Renal cortex interstitium (tissue), 15 donors: ENCODE measurements at places on chromosomes 1 and 21.

- DNase-seq, result no peak
Measured at GRCh38 chr1:211361202-211361601, 34.6 kb downstream of the TRAF5 start.

GRCh38 chr1:109503935-109504334, 5.6 kb downstream of the AMIGO1 start:
- DNase-seq, result no peak

DNA sequence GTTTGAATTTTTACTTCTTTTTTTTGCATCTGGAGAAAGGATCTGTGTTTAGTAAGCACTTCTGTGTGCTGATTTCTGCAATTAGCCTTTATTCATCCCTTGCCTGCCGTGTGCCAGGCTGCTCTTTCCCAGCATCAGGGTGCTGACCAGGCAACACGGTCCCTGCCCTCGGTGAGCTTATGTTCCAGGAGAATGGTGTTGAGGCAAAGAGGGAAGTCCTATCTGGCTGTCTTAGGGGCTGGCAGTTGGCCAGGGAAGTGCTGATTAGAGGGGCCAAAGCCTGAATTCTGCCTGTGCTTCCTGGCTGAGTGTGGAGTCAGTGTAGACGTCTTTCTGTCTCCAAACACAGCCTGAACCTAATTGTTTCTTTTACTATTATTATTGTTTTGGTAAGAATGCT, 187.1 kb downstream of the CAMTA1 start:
- no peak for DNase-seq

DNA sequence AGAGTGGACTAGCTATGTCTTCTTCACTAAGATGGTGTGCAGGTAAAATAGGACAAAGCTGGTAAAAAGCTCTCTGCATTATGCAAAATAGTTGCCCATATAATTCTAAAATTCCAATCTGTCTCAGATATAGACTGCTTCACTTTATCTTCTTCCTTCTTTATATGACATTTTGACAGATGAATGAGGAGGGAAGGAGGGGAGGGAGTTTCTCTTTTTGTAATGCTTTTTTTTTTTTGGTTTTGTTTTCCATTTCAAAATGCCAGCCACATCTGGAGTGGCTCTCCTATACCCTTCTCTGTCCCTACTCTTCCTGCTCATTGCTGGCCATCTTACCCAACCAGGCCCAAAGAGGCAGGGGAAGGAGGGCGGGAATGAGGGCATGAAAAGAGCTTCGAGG, 24.2 kb upstream of the JUN start:
- DNase-seq, result no peak

GRCh38 chr1:94332952-94333351, 85.2 kb upstream of the ABCD3 start:
- no peak for DNase-seq

DNA sequence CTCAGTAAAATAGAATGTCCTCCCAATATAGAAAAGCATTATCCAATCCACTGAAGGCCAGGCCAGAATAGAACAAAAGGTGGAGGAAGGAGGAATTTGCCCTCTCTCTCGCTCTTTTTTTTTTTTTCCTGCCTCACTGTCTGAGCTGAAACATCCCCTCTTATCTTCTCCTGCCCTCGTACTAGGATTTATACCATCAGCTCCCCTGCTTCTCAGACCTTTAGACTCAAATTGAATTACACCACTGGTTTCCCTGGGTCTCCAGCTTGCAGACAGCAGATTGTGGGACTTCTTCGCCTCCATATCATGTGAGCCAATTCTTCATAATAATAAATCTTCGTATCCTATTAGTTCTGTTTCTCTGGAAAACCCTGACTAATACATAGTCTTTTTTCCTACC, 4.9 kb upstream of the ZMYM6 start:
- no peak for DNase-seq
